Stimulated activated CD4-positive, alpha-beta T cell treated with anti-CD3 and anti-CD28 coated beads, Interleukin-15, amount 100 ng/mL, for 1 hour (primary cell): ENCODE measurements at places on chromosomes 3 and 15.

DNA sequence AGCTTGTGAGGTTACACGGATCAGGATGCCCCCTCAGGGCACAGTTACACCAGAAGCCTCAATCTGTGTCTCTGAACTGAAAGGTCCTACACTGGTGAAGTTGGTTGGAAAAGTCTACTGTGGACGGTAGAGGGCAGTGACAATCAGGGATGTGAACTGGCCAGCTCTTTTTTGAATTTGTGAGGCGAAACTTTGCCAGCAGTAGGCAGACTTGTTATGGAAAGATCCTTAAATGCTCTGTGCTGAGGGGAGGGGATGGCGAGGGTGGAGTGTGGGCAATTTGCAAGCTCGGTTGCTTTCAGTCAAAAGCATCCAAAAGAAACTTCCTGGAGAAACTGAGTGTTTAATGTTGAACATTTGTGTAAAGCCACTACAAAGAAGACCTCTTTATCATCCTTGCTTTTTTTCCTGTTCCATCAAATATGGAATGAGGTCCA is 127.4 kb upstream of the ABHD17C start:
- no peak for DNase-seq

DNA sequence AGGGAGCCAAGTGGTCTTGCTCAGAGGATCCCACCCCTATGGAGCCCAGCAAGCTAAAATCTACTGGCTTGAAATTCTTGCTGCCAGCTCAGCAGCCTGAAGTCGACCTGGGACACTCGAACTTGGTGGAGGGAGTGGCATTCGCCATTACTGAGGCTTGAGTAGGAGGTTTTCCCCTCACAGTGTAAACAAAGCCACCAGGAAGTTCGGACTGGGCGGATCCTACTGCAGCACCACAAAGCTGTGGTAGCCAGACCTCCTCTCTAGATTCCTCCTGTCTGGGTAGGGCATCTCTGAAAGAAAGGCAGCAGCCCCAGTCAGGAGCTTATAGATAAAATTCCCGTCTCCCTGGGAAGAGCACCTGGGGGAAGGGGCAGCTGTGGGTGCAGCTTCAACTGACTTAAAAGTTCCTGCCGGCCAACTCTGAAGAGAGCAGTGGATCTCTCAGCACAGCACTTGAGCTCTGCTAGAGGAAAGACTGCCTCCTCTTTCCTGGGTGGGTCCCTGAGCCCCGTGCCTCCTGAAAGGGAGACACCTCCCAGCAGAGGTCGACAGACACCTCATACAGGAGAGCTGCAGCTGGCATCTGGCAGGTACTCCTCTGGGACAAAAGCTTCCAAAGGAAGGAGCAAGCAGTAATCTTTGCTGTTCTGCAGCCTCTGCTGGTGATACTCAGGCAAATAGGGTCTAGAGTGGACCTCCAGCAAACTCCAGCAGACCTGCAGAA is 576.3 kb upstream of the NECTIN3 start:
- DNase-seq: no peak

- no peak for DNase-seq
Observed at GRCh38 chr15:25408428-25408827, 30.4 kb downstream of the UBE3A start.

- no peak for DNase-seq
Observed at GRCh38 chr3:373193-373779, 176.7 kb downstream of the CHL1 start.

GRCh38 chr3:170144437-170144843 is 37.1 kb downstream of the PHC3 start:
- DNase-seq: no peak

GRCh38 chr15:58293622-58294550 is 137.9 kb upstream of the LIPC start:
- no peak for DNase-seq

GRCh38 chr3:147793841-147794240 is 384.7 kb downstream of the ZIC1 start:
- no peak for DNase-seq

DNA sequence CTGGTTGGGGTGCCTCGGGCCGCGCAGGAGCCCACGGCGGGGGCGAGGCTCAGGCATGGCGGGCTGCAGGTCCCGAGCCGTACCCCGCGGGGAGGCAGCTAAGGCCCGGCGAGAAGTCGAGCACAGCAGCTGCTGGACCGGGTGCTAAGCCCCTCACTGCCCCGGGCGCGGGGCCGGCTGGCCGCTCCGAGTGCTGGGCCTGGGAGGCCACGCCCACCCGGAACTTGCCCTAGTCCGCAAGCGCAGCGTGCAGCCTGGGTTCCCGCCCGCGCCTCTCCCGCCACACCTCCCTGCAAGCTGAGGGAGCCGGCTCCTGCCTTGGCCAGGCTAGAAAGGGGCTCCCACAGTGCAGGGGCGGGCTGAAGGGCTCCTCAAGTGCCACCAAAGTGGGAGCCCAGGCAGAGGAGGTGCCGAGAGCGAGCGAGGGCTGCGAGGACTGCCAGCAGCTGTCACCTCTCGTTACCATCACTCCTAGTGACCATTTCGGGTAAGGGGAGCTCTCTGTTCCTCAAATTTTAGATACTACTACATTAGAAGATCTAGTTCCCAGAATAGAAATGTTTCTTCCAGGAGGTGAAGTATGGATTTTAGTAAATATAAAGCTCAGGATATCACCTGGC is 417.0 kb upstream of the AGTR1 start:
- no peak for DNase-seq

- DNase-seq: no peak
Observed at GRCh38 chr15:66565141-66565641, 607 bp downstream of the LCTL start.

GRCh38 chr15:41640985-41641384 is 19.2 kb upstream of the MGA start:
- no peak for DNase-seq

GRCh38 chr15:50803479-50804180 is 38.1 kb upstream of the SPPL2A start:
- no peak for DNase-seq

DNA sequence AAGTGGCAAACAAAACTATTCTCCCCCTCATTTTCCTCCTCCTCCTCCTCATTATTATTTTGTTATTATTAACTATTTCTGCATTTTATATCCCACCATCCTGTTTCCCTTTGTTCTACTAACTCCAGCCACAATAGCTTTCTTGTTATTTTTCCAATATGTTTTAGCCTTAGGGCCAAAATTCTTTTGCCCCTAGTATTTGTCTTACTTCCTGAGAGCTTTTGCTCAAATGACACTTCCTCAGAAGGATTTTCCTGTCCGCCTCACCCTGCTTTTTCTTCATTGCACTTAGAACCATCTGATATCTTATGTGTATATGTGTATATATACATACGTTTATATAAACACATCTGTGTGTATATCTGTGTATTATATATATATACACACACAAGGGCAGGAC is 32.7 kb upstream of the NUDT16 start:
- DNase-seq: no peak

GRCh38 chr3:178097576-178097975 is 438.7 kb upstream of the KCNMB2 start:
- no peak for DNase-seq

GRCh38 chr3:171967932-171968678 is 71.3 kb upstream of the FNDC3B start:
- DNase-seq: no peak

DNA sequence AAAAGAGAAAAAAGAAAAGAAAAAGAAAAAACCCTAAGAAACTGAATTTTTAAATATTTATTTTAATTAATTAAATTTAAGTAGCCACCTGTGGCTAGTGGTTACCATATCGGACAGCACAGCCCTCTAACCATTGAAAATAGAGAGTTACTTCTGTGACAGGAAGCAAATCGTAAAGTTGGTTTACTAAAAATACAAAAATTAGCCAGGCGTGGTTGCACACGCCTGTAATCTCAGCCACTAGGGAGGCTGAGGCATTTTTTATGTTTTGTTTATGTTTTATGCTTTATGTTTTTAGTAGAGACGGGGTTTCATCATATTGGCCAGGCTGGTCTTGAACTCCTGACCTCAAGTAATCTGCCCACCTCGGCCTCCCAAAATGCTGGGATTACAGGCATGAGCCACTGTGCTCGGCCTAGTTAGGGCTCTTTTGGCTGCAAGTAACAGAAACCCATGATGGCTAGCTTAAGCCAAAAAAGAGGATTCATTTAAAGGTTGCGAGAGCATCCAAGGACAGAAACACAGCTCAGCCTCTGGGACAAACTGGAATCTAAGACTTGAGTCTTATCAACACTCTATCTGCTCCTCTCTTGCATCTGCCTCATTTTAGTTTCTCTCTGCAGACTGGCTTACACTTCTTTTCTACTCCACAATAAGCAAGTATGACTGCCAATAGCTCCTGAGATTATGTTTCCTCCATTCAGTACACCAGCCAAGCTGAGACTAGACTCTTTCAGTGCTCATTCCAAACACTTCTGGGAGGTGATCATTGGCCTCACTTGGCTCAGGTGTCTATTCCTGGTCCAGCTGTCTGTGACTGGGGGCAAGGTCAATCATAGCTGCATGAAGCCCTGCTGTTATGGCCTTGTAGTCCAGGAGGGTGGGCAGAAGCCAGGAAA is 6.8 kb upstream of the SKIL start:
- no peak for DNase-seq

DNA sequence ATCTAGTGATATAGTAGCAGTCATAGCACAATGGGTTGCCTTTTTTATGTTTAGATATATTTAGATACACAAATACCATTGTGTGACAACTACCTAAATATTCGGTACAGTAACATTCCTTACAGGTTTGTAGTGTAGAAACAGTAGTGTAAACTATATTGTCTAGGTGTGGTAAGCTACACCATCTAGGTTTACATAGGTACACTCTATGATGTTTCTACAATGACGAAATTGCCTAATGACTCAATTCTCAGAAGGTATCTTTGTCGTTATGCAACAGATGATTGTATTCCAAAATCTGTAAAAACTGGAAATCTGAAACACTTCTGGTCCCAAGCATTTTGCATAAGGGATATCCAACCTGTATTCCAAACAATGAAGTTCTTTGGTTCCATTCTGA is 24.3 kb downstream of the PLOD2 start:
- DNase-seq: no peak

DNA sequence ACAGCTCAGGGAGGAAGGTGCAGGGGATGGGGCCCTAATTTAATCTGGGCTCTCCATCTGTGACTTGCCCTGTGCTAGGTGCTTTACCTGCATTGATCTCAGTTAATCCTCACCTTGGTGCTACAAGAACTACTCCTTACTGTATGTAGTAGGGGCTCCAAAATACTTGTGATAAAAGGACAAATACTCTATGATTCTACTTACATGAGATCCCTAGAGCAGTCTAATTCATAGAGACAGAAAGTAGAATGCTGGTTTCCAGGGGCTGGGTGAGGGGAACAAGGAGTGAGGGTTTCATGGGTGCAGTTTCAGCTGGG is 67.2 kb downstream of the SLC6A1 start:
- DNase-seq: no peak

GRCh38 chr3:14319654-14320182 is 82.7 kb upstream of the SLC6A6 start:
- DNase-seq: no peak

- DNase-seq: no peak
Observed at GRCh38 chr15:77982127-77982490, 95.4 kb downstream of the TBC1D2B start.

DNA sequence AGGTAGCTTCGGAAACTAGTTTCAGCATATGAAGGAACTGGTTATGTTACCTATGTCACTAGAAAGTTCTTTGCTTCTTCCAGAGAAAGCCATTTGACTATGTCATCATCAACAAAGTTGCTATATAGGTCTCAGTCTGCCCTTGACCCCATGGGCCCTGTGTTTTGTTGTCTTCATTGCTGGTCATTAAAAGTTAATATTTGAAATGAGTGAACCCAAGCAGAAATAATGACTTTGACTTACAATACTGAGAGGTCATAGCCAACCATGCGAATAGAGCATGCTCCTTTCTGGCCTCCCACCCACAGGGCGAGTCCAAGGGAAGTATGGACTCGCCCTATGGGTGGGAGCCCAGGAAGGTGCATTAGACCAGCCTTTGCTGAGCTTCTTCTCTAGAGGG is 40.9 kb downstream of the APH1B start:
- DNase-seq: no peak

DNA sequence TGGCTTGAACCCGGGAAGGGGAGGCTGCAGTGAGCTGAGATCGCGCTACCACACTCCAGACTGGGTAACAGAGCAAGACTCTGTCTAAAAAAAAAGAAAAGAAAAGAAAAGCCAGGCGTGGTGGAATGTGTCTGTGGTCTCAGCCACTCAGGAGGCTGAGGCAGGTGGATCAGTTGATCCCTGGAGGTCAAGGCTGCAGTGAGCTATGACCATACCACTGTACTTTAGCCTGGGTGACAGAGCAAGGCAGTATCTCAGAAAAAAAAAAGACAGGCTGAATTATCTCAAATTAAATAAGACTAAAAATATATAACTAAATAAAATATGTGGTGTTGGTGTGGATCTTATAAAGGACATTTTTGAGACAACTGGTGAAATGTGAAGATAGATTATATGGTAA is 20.6 kb downstream of the SMARCC1 start:
- no peak for DNase-seq

DNA sequence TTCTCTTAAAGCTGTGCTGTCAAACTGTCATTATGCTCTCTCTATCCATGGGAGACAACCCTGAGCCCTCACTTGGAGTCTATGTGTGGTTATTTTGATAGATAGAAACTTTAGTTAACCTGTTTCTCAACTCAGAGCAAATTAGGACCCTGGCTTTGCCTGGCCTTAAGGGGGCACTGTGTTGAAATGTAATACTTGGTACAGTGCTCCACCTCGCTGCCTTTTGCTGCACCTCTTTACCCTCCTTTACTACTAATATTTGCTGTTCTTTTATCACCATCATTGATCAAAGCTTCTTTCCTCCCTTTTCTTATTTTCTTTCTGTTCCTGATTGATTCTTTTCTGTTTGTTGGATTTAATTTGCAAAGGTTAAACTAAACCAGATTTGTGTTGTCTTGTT is 34.3 kb downstream of the STT3B start:
- DNase-seq: no peak

- no peak for DNase-seq
Observed at GRCh38 chr3:34920806-34921205, 718.5 kb upstream of the ARPP21 start.

DNA sequence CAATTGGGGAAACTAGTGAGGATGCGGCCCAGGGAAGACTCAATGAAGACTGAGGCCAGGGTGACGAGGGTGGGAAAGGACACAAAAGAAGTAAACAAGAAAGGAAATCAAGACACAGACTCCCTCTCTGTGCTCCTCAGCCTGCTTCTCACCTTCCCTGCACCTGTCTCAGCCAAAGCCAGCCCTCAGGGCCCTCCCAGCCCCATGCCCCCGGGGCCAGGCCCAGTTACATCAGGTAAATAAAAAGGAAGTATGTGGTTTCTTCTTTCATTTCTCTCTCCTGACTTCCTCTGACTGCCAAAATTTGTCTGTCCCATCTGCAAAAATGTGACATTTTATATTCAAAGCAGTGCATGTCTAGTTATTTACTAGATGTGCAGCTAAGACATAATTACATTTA is 328.0 kb downstream of the UACA start:
- DNase-seq: no peak

- DNase-seq: no peak
Observed at GRCh38 chr3:148128136-148128535, 569.6 kb upstream of the AGTR1 start.

- no peak for DNase-seq
Observed at GRCh38 chr15:101498076-101498716, 8.7 kb upstream of the PCSK6 start.

- no peak for DNase-seq
Observed at GRCh38 chr3:79968418-79968817, 200.6 kb upstream of the ROBO1 start.
